ENCODE measurements at places on chromosomes 5 and 9.

GRCh38 chr9:38022995-38023394 lies 46.0 kb downstream of the SHB start:
- no peak for DNase-seq

- no peak for DNase-seq
Observed at GRCh38 chr9:128304971-128305288, 17.3 kb downstream of the TRUB2 start.

- no peak for DNase-seq
Observed at GRCh38 chr5:20611620-20612019, 623.6 kb upstream of the CDH18 start.

- DNase-seq: peak; percentile 16
Observed at GRCh38 chr5:66122379-66123034, 21.6 kb upstream of the SREK1 start.

DNA sequence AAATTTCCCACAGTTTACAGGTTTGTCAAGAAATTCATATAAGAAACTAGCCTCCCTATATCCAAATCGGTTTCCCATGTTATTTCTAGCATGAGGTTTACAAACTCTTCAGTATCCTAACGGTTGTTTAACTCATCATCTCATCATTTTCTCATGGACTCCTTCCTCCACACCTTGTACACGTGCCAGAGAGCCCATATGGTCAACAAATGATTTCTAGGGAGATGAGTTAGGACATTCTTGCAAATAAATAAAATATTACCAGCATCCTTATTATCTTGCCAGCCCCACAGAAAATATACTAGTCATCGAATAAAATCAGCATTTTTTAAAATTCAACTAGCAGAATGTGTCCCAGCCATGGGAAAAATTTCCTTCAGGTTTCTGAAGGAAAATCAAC lies 285.2 kb downstream of the EBF1 start:
- DNase-seq: no peak

- no peak for DNase-seq
Observed at GRCh38 chr9:76605321-76605900, 146.4 kb downstream of the GCNT1 start.

- DNase-seq: no peak
Observed at GRCh38 chr9:18776836-18777820, 255.9 kb downstream of the SAXO1 start.

DNA sequence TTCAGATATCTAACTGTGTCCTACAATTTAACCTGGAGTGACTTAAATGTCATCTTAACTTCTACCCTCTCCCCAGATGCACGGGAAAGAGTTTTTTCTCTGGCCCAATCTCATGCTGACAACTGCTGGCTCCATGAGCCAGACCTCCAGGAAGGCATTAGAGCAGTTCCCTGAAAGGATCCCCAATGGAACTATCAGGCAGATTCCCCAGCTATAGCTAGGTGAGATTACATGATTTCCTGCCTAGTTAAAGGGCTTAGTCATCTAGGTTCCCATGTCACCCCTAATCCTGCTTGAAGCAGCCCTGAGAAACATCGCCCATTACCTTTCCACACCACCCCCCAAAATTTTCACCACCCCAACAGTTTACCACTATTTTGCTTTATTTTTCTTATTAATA lies 373.5 kb upstream of the TRPC7 start:
- DNase-seq: no peak

DNA sequence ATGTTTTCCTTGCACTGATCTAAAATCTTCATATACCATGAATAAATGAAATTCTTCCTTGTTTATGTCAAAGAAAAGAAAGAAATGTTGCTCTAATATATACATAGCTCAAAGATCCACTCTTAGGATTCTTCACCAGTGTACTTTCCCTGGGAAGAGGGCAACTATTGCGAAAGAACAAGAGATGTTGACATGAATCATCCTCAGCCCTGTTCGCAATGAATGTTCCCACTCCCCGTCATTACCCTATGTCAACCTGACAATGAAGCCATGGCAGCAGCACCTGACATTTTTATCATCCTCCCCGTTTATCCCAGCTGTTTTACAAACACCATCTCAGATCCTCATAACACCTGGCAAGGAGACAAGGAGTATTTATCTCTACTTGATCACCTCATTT lies 409.1 kb upstream of the GRIA1 start:
- DNase-seq: no peak

DNA sequence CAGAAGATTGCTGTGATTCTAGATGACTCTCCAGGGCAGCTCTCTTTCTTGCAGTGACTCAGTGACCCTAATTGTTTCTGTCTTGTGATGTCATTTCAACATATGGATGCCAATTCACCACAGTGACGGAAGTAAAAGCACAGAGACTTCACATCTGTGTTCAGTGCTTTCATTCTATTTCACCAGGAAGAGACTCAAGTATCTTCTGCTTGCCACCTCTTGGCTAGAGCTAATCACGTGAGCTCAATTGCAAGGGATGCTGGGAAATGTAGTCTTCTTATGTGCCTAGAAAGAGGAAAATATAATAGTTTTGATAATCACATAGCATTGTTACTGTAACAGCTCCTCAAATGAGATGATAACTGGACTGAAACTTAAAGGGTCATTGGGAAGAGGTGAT lies 453.3 kb upstream of the KLF4 start:
- DNase-seq: no peak

- no peak for DNase-seq
Observed at GRCh38 chr5:76765249-76765648, 49.3 kb downstream of the F2R start.

DNA sequence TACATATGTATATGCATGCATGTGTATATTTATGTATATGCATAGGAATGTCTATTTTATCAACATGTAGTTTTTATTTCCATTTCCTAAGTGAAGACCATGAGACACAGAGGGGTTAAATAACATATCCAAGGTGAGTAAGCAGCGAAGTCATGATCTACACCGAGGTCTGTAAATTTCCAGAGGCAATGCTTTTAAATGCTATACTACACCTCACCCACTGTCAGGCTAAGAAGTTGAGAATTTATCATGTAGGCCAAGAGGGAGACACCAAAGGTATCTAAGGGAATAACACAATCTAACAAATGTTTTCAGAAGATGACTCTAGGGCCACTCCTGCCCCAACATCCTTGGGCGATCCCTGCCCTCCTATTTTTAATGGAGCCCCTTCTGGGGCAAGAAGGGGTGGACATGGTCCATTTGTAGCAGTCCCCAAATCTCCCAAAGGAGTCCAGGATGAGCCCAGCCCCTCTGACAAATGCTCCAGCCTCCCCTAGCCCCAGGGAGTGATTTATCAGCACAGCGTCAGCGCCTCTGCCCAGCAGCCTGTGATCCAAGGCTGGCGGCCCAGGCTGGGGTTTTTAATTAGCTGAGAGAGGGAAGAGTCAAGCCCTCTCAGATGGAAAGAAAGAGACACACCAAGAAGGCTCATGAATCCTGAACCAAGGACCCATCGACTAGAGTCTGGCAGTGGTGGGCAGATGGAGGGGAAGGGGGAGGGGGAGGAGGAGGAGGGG lies 339.9 kb downstream of the ASTN2 start:
- DNase-seq: no peak

DNA sequence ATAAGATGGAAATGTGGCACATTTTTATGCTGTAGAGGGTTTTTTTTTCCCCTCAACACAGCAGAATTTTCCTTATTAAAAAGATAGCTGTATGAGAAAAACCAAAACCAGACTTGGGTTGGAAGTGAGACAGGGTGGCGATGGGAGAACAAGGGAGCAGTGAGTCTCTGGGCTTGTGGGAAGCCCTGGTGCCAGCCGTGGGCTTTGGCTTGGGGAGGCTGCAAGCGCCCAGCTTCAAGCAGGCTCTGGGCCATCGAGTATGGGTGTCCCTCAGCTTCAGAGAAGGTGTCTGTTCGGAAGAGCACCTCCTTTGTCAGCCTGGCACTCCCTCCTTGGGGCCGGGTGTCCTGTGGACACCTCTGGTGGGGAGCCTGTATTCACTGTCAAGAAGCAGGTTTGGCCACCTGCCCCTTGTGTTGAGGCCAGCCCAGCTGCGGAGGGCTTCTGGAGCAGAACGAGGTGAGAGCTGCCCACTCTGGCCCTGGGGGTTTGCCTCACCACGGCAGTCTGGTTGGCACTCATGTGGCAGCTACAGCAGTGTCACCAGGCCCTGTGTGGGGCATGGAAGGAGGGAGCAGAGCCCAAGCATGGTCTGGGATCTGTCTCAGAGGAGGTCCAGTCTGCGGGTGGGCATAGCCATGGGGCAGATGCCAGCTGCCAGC lies 37.6 kb upstream of the ANGPTL2 start:
- no peak for DNase-seq

DNA sequence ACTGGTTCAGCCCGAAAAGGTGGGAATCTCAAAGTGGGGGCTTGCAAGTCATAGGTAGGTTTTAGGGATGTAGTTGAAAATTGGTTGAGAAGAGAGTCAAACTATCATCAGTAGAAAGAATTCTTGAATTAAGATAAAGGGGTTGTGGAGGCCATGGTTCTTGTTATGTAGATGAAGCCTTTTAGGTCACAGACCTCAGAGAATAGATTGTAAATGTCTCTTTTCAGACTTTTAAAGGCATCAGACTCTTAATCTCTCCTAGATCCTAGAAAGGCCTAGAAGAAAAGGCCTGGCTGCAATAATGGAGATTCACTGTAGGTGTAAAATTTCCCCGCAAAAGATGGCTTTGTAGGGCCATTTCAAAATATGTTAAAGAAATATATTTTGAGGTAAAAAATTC lies 96.4 kb downstream of the PSAT1 start:
- DNase-seq: no peak

DNA sequence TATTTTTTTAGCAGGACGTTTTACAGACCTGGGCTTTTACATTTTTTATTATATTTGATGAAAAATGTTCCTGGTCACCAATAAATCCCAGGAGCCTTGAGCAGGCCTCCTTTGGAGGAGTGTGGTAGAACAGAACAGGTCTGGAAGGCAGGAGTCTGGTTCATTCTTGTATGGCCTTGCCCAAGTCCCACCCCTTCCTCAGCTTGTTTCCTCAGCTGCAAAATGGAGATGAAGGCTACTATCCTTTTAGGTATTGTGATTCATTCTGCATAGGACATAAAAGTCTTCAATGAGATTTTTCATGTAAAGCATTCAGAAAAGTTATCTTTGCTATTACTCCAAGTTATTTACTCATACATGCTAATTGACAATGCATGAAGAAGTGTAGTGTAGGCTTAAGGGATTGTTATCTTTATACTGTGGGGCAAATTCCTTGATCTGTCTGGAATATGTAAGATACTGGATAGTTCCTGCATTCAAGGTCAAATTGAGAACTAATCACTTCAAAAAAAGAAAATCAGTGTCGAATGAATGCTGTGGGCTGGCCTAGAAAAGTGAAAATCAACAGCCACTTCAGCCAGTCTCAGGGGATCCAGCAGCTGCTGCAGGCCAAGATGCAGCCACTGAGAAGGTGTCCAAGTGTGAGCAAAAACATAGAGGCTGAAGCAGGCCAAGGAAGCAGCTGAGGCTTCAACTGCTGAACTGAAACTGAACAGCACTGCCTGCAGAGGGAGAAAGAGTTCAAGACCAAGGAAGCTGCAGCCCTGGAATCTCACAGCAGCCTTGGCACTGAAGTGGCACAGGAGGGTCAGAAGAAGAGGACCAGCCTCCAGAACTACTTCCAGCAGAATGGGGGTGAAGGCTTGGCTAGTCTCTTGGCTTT lies 15.5 kb upstream of the SLC36A3 start:
- DNase-seq: no peak

DNA sequence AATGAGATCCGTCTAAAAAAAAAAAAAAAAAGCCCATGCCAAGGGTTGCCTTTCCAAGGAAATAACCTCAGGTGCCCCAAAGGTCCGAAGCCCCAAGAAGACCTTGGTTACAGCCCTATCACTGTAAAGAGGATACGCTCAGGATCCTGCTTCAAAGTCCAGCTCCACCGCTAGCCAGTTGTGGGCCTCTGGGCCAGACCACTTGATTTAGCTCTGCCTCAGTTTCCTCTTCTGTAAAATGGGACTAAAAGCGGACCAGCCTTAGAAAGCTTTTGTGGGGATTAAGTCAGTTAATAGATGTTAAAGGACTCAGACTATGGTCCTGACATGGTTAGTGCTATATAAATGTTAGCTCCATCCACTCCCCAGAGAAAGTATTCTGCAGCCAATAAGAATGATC lies 48.7 kb upstream of the ORM1 start:
- DNase-seq: no peak

DNA sequence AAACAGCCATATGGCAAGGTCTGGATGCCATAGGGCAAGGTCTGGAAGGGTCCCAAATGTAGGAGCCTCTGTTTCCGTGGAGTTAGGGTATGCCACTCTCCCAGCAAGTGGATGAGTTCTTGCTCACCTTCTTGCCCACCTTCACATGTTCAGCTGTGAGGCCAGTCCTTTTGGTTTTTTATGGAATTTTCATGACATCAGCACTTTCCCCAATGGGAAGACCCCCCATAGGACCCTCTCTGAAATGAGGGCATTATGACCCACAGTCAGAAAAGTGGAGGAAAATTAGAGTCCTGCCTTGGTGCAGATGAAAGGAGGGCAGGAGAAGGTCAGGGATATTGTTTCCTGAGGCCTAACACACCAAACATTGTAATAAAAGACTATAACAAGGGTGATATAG lies 53.9 kb downstream of the RASA1 start:
- no peak for DNase-seq

GRCh38 chr9:81497091-81497490 lies 192.3 kb downstream of the TLE1 start:
- DNase-seq: no peak

DNA sequence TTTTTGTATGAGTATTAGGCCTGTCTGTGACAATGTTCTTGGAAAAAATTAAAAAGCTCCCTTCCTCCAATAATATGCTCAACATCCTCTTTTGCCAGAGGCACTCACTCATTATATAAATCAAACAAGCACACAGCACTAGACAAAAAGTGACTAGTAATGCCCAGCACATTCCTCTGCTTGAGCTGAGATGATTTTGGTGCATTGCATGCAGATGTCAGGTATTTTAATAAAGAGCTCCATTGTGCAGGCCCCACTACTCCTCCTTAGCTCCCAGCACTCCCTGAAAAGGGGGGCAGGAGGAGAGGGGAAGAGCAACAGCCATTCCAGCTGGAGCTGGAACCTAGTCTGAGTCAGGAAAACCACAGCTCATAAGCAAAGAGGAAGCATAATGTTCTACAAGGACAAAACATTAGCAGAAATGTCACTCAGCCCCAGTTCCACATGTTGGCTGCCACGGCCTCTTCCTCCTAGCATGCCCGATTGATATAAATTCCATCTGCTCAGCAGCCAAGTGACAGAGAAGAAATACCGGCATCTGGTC lies 348.5 kb downstream of the BNC2 start:
- DNase-seq: no peak

- DNase-seq: no peak
Observed at GRCh38 chr9:10007356-10007755, 605.4 kb downstream of the PTPRD start.

- no peak for DNase-seq
Observed at GRCh38 chr9:100066539-100066938, 32.3 kb downstream of the ERP44 start.

GRCh38 chr9:69030851-69031645 lies 4.5 kb upstream of the FXN start:
- DNase-seq: no peak

All from activated CD4-positive, alpha-beta T cell treated with anti-CD3 and anti-CD28 coated beads, Interleukin-10, Interleukin-2, amounts not matched to agents 100 ng/mL and 50 ng/mL, durations not matched to agents 16 hours and 8 hours (primary cell).